ENCODE measurements at places on chromosomes 11 and 22. TPM values are rescaled to one million over a fixed set of nuclear protein-coding genes. Genes with fewer than 3 reads are reported as not detected.

Gene SPI1
- not detected for polyA plus RNA-seq

Gene RTN4R
- 13.6 TPM for polyA plus RNA-seq

Gene OR51B2
- polyA plus RNA-seq = not detected

Gene OR8A1
- polyA plus RNA-seq = not detected

Gene TP53AIP1
- polyA plus RNA-seq = 0.68 TPM

Gene PPFIBP2
- 1.2 TPM for polyA plus RNA-seq
